RCC 7860 (cell line): ENCODE measurements at places on chromosomes 3 and 15.
A peak's percentile ranks its signal among the peaks of the same experiment; 100 is the strongest.

- no peak for DNase-seq
Observed at GRCh38 chr3:172148702-172149565, 109.6 kb downstream of the FNDC3B start.

GRCh38 chr3:121722411-121722810, 27.1 kb downstream of the GOLGB1 start:
- DNase-seq: no peak

DNA sequence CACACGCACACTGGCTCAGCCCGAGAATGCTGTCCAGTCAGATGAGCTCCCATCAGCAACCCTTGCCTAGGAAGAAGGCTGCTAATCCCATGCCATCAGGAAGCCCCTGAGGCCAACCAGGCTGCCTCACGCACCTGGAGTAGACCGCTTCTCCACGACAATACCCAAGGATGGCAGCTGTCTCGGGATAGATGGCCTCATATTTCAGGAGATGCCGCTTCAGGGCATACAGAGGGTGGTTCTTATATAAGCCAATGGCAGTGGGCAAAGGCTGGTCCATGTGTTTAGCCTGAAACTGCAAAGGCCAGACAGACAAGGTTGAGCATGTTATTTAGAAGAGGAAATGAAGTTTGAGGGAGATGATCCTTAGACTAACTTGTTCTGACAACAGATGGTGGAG, 22.2 kb downstream of the XPC start:
- no peak for DNase-seq

DNA sequence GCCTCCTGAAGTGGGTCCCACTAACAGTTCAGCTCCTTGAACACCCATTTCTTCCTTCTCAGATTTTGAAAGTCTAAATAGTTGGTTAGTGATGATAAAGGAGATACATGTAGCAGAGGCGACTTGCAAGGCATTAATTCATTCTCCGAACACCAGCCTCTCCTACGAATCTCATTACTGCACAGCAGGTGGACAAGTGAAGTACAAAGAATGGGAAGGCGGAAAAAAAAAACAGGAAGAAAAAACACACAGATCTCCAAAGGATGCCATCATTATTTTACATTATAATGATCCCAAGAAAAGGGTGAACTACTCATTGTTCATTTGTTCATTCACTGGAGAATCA, 276.5 kb downstream of the MAGI1 start:
- DNase-seq: no peak

DNA sequence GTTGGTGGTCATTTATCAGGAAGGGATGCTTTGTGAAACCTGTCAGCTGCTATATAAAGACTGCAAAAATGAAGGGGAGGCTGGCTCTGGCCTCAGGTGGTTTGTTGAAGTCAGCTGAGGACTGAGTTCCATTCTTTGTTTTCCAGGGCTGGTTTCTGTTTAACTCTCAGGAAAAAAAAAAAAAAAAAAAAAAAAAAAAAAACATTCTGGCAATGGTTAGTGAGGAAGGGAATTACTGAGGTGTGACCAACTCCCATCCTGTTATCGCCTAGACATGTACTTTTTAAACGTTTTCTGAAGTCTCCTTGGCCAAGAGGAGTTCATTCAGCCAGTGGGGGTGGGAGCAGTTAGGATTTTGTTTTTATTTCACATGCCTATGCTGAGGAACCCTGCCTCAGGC, 316.3 kb downstream of the OXSM start:
- no peak for DNase-seq

DNA sequence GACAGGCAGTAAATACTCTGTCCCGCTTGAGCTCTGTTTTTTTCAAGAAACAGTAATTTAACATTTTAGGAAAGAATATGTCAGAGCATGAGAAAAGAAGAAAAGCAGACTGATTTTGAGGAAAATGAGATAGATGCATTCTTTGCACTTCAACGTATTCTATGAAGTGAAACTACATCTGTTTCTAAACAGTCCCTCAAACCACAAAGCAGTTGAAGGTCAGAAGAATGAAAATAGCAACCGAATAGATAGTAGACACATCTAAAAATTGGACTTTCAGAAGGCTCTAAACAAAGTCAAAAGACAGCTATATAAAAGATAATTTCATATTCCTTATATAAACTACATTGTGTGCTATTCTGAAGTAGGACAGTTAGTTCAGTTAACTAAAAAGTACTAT, 172.6 kb upstream of the LRRC3B start:
- no peak for DNase-seq

- no peak for DNase-seq
Observed at GRCh38 chr15:98612490-98613110, 35.7 kb upstream of the IGF1R start.

GRCh38 chr15:70605606-70606410, 157.6 kb downstream of the UACA start:
- no peak for DNase-seq

GRCh38 chr3:9214599-9214998, 34.8 kb downstream of the SRGAP3 start:
- DNase-seq: no peak

DNA sequence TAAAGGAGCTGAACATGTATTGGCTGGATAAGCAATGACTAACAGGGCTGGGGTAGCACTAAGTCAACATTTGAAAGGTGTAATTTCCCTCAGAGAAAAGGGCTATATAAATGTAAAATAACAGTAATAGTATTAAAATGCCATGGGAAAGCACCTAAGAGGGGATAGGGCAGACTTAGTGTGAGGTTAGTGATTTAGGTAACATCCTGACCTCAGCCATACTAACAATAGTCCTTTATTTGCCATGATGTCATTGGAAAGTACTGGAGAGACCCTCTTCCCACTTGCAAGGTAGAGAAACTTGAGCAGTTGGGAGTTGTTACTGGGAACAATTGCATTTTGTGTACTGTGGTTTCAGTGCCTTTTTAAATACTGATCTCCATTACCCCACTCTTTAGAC, 103.4 kb downstream of the LSAMP start:
- no peak for DNase-seq

DNA sequence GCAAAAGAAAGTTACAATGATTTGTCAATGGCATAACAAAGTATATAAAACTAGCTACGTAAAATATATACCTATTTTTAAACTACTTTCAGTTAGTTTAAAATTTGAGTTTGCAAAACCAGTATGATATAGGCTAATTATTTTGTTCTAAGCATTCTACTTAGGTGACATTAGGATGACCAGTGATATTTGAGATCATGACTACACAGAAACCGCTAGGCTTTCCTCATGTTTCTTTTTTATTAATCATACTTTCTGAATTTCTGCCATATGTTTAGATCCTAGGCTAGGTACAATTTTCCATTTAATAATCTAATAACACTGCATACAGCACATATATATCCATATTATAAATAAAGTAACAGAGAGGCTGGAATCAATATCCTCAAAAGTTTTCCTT, 52.4 kb upstream of the XRN1 start:
- no peak for DNase-seq

DNA sequence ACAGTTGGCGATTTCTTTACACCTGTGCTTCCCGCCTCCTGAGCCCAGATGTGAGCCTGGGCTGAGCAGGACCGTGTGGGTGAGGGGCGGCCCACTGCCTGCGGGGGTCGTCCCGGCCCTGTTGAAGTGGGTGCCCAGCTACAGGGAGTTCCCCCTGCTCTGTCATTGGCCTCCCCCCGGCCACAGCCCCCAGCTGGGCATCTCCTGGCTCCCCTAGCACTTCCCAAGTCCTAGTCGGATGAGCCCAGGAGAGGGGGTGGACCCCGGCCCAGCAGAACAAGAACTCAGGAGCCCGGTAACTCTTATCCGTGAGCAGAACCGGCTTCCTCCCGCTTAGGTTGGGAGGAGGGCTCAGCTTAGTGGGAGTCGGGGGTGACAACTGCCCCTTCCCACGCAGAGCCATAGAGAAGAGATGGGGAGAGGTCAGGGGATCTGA, 757 bp downstream of the PAQR5 start:
- no peak for DNase-seq

DNA sequence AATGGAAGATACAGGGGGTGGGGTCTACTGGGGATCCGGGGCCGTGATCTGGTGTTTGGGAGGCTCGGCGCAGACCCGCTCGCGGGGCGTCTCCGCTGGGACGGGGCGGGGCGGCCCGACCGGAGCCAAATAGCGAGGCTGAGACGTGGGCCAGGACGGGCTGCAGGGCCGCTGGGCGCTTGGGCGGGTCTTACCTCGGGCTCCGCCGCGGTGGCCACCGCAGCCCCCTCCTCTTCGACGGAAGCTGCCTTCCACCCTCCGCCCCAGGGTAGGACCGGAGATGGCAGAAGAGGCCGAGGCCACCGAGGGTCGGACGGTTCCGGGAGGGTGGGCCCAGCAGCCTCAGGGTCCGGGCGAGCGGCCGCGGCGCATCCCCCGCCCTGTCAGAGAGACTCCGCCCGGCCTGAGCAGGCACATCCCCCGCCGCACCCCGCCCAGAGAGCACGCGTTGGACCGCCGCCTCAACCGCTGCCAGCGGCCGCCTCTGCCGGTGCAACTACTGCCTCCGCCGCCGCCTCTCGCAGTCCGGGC, 399 bp downstream of the MYO9A start:
- peak; percentile 23 for DNase-seq

DNA sequence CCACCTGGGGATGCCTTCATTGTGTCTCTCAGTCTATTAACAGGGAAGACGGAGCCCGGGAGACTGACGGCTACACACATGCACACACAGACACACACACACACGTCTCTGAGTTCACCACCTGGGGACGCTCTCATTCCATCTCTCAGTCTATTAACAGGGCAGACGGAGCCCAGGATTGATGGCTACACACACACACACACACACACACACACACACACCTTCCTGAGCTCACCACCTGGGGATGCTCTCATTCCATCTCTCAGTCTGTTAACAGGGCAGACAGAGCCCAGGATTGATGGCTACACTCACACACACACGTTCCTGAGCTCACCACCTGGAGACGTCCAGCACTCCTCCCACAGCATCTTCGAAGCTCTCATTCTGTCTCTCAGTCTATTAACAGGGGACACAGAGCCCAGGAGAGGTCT, 143.9 kb downstream of the OR4M2 start:
- no peak for DNase-seq

- DNase-seq: peak; percentile 54
Observed at GRCh38 chr3:142929109-142929508, 34.4 kb downstream of the PAQR9 start.

DNA sequence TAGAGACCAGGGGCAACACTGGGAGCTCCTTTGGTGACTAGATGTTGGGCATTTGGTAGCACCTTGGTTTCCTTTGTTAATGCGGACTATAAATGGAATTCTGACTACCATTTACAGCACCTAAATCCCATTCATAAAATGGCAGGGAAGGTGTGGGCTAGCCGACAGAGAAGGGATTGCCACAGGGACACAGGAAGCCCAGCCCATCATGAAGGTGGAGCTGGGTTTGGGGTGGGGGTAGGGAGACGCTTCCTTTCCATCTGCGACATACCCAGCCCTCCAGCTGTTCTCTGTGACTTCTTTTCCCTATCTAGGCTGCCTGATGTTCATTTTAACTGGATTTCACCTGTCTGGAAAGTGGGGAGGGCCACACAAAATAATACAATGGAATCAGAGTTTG, 21.0 kb downstream of the ABHD2 start:
- DNase-seq: no peak

DNA sequence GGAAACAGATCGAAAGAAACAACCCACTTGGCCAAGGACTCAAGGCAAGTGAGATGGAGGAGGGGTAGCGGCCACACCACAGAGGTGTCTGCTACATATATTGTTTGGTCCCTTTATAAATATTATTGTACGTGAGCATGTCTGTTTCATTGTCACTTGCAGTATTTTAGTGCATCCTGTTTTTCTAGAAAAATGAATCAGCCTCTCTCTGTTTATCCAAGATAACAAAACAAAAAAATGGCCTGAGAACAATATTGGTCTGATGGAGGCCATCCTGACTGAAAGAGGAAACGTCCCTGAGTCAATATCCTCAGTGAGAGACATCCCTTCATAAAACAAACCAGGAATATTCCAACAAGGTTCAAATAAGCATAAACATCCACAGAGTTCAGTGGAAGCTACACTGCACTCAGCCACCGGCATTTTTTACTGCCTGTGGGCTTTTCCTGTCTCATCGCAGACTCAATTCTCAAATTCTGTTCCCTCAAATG, 42.0 kb downstream of the WWTR1 start:
- DNase-seq: no peak

DNA sequence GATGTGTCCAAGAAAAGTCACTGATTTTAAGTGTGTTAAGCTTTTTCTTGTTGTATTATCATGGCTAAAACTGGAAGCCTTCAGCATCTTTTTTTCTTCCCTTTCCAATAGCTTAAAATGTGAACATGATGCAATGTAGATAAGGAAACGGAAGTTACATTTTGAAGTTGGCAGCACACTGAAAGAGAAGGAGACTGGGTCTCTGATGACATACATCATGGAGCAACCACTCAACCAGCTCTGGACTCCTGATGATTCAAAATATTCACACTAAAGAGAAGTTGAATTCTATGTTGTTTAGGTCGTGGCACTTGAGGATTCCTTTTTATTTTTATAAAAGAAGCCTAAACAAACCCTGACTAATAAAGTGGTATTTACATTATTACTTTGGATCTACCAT, 488.3 kb upstream of the ALCAM start:
- DNase-seq: no peak

DNA sequence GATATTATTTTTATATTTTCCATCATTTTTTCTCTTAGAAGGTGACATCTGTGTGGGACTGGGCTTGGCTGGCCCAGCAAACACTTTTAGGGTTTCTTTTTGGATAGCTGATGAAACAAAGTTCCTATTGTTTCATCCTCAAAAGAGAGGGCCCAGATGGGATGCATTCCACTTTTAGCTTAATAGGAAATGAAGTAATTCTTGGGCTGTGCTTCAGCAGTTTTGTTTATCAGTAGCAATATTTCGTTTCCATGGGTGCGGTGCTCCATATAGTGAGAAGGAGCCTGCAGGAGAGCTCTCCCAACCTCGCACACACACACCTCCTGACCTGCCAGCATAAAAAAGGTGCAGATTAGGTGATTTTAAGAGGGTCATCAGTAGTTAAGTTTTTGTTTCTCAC, 147.5 kb downstream of the AKAP13 start:
- DNase-seq: no peak

- no peak for DNase-seq
Observed at GRCh38 chr15:50066666-50067065, 52.4 kb downstream of the ATP8B4 start.

DNA sequence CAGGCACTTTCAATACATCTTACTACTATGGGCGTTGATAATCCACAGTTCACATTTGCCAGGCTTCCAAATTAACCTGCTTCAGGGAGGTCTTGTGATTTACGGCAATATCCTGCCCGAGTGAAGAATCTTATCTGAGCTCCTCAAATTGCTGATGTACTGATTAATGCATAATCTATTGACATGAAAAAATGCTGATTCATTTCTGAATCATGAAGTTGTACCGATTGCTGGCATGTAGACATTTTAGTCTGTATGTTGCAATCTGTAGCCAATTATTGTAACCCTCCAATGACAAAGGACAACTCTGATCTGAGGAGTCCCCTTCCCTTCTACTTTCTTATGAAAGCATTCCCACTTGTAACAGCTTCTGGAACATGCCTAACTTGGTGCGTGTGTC, 97.2 kb downstream of the SEC22A start:
- peak; percentile 38 for DNase-seq
